Mesenteric fat pad (tissue), 1 donor: ENCODE measurements at places on chromosomes 4 and X. TPM values are rescaled to one million over a fixed set of nuclear protein-coding genes. Genes with fewer than 3 reads are reported as not detected.

The FAM184B gene
- not detected for total RNA-seq

GRCh38 chr4:98166025-98166730 lies 22.9 kb upstream of the STPG2 start:
- no peak for DNase-seq

The PASD1 gene
- total RNA-seq = not detected

GRCh38 chr4:70326052-70326451 lies 8.7 kb upstream of the CABS1 start:
- DNase-seq = no peak

The MID1 gene
- 16.6 TPM for total RNA-seq

DNA sequence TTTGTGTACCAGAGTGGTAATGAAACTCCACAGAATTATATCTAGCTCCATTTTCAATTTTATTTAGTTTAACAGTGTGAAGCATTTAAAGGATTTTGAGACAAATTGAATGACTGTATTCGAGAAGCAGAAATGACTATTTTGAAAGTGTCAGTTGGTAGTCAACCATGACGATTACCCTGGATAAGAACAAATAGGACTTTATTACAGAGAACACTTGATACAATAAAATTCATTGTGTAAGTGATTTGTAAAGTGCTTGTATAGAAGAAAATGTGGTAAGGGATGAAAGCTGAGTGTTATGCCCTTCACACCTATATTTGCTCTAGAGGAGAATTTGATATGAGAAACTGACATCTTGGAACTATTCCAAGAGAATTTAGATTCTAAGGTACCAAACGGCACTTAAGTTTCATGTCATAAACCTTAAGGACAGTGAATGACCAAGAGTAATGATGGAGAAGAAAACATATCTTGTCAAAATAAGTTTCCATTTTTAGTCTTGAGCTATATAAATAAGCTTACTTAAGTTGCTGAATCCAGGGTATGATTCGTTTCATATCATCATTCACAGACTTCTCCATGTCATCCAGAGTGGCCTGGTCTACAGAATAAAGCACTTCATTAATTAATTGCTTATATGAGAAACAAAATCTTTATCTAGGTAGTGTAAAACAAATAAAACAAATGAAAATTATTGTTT lies 34.6 kb downstream of the MED14 start:
- no peak for DNase-seq

DNA sequence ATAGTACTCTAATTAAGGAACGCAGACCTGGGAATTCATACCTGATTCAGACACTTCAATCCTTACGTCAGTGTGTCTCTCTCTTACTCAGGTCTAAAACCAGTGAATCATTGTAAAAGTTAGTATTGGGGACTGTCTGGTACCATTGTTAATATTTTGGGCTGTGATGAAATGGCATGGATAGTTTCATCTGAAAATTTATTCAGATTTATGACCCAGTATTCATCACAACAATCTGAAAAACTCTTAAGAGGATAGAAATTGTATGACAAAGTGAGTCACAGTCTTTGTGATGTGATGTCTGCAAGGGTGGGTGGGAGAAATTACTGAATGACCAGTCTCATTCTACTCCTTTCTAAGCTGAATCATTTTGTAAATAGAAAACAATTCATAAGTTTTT lies 10.3 kb downstream of the FGF2 start:
- no peak for DNase-seq

The SLIT2 gene
- 11.6 TPM for total RNA-seq

The GPM6B gene
- total RNA-seq = 2.3 TPM

The DGKK gene
- total RNA-seq = not detected

GRCh38 chr4:47486231-47486673 lies 1.2 kb downstream of the ATP10D start:
- DNase-seq = no peak

GRCh38 chr4:62544428-62544827 lies 1344.3 kb downstream of the ADGRL3 start:
- DNase-seq = no peak

- DNase-seq = no peak
Measured at GRCh38 chrX:18422886-18423285, 2.5 kb upstream of the CDKL5 start.

The ZNF630 gene
- 0.96 TPM for total RNA-seq

GRCh38 chr4:53917729-53918128 lies 146.7 kb downstream of the CHIC2 start:
- no peak for DNase-seq

GRCh38 chr4:188158336-188158735 lies 19.1 kb downstream of the TRIML1 start:
- DNase-seq = no peak

GRCh38 chrX:136636121-136636520 lies 11.8 kb upstream of the CD40LG start:
- no peak for DNase-seq

The TRPC3 gene
- 0.48 TPM for total RNA-seq

- no peak for DNase-seq
Measured at GRCh38 chr4:152935143-152935542, 980 bp upstream of the FHDC1 start.

GRCh38 chr4:68109868-68110267 lies 19.8 kb downstream of the TMPRSS11F start:
- DNase-seq = no peak

- no peak for DNase-seq
Measured at GRCh38 chr4:58144721-58145120, 1034.5 kb upstream of the IGFBP7 start.

GRCh38 chrX:96987228-96987627 lies 103.5 kb downstream of the RPA4 start:
- no peak for DNase-seq

- DNase-seq = no peak
Measured at GRCh38 chrX:46589977-46590723, 16.6 kb downstream of the CHST7 start.

DNA sequence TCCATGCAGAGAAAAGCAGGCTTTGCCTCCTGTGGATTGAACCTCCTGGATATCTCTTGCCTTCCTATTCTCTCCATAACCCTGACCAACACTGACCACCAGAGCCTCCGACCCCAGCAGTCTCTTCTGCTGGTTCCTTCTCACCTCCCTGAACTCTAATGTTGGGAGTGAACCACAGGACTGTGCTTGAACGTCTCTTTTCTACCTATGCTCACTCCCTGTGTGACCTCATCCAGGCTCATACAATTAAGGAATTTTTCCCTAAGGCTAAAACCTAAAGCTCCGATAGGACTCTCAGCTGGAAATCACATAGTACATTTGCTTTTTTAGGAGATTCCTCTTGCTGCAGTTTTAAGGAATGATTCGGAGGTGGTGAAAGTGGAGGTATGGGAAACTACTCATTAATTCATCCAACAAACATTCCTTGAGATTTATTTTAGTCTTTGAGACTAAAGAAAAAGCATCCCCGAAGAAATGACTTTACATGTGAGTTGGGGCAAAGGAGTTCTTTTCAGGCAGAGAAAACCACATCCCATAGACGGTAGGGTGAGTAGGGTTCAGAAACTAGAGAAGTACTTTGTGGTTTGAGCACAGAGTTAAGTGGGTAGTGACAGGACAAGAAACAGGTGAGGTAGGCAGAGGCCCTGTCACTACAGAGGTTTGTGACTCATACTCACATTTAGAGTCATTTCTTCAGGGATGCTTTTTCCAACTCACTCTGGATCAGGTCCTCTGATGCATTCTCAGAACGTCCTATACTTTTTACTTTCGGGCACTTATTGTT lies 30.8 kb downstream of the NDNF start:
- no peak for DNase-seq

DNA sequence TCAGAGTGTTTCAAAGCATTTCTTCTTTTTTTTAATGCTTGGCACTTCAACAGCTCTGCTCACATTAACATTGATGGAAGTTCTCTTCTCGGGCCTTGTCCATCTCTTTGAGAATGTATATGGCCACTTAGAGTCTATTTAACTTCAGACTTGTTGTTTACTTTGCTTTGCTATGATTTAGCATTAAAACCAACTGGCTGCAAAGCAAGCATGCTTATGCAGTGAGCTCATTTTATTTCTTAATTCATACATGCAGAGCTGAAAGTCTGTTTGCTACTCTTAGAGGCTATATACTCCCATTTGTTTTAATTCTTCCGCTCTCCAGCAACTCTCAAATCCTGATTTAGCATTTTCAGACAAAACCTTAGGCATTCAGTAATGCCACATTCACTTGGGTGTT lies 107.6 kb upstream of the PACRGL start:
- DNase-seq = no peak

- DNase-seq = no peak
Measured at GRCh38 chr4:72820107-72820506, 249.4 kb downstream of the COX18 start.

GRCh38 chr4:53647547-53647946 lies 56.3 kb upstream of the LNX1 start:
- no peak for DNase-seq

GRCh38 chr4:116401293-116401692 lies 684.1 kb downstream of the TRAM1L1 start:
- DNase-seq = no peak

DNA sequence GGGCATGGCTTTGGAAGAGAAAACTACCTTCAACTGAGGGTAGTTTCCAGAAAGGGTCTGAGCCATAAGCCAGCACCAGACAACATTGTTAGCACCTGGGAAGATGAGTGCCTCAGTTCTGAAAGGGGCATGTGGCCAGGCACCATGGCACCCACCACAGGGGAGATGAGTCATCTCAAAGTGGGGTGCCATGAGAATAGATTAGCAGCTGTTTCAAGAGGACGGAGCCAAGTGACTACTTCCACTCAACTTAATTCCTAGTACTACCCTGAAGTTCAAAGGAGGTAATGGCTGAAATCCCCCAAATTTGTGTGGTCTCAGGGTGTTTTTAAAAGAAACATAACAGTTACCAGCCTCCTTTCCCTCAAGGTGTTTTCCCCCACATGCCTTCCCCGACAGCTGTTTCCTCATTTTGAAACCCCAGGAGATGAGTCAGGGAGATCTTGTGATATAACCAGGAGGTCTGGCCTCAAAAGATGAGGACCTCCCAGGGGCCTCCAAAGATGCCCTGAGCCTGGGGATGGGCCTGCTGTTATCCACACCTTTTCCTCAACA lies 27.8 kb upstream of the FTHL17 start:
- DNase-seq = no peak

DNA sequence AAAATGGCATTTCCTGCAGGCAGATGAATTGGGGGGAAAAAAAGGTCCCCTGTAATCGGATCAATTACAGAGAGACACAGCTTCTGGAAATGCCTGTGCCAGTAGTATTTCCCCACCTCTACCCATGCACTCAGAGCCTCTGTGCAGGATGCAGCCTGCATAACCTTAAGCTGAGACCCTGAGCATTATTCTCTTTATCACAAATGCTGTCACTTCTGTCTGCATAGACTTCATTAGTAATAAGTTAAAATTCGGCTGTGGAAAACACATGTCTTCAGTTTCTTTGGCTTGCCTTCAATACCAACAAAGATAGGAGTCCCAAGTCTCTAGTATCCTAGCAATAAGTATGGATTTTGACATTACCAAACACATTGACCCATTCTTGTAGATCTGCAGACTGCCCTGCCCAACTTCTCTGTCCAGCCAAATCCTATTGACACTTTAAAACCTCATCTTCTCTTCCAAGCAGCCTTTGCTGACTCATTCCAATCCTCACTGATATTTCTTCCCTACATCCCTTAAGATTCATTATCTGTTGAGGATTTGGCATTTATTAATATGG lies 70.8 kb downstream of the LUZP4 start:
- no peak for DNase-seq

- DNase-seq = no peak
Measured at GRCh38 chr4:4268776-4269175, 20.8 kb upstream of the TMEM128 start.

DNA sequence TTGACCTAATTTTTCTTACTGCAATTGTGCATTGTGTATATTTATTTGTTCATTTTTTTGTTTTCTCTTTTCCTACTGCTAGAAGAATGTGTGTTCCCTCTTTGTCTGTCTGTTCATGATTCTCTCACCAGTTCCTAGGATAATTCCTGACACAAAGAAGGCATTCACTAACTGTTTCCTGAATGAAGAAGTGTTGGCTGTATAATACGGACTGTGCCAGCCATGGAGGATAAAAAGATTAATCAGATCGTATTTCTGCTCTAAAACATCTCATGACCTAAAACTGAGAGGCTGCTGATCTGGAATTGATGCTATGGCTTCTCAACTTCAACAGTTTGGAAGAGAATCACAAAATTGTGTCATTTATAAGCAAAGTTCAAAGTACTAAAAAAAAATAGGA lies 563.1 kb upstream of the FRG1 start:
- no peak for DNase-seq

DNA sequence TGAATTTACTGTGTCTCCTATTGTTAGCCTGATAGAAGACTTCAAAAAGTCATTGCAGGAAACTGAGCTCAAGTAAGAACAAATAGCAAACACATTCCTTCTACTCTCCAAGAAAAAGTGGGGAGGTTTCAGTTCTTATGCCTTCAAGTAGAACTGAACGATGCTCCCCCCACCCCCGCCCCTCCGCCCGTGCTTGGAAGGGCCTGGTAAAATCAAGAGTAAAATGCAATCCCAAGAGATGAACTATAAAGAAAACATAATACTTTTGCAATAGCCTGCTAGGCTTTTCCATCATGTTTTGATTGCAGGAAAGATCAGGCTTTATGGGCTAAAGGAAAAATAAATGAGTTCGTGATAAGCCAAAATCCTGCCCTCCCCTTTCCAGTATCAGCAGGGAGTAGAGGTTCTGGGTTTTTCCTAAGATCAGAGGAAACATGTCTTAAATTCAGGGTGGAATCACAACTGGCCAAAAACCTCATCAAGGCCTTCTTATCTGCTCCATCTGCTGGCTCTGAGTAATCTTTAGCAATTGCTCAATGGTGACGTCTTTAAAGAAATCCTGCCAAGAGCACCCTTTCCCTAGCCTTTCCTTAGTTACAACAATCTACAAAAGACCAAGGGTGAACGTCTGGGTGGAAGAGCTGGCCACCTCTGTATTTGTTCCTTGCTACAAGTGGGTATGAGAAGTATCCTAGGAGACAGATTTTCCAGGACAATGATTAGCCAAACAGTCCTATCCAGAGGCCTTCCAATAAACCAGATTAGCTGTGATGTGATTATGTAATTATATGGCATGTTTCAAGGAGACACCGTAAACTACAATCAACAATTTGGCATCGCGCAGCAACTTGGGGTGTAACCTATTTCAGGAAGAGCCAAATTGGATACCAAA lies 66.3 kb upstream of the FAM9C start:
- no peak for DNase-seq

DNA sequence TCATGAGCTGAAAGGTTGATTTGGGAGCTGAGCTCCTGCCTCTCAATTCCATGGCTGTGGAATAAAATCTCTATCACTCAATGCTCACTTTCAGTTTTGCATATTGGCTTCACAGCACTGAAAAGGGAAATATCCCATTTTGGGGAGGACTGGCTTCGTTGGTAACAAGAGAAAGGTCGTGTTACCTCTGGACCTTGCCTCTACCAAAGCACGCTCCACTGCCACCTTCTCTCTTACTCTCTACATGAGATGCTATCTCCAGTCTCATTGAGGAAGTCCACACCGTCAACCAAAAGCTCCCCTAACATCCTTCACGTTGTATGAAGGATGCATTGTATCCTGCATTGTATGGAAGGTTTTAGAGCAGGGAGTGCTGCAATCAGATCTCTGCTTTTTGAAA lies 195.0 kb upstream of the LDB2 start:
- no peak for DNase-seq

The PDGFRA gene
- 181 TPM for total RNA-seq

- DNase-seq = peak; percentile 84
Measured at GRCh38 chrX:1596676-1597344, 5.4 kb downstream of the AKAP17A start.

GRCh38 chrX:121558886-121559285 lies 511.5 kb downstream of the GLUD2 start:
- DNase-seq = no peak

The SSX3 gene
- total RNA-seq = not detected

GRCh38 chr4:41028392-41029076 lies 185.8 kb downstream of the APBB2 start:
- no peak for DNase-seq
